AG04449 (cell line): ENCODE measurements at places on chromosomes 1 and 21.

DNA sequence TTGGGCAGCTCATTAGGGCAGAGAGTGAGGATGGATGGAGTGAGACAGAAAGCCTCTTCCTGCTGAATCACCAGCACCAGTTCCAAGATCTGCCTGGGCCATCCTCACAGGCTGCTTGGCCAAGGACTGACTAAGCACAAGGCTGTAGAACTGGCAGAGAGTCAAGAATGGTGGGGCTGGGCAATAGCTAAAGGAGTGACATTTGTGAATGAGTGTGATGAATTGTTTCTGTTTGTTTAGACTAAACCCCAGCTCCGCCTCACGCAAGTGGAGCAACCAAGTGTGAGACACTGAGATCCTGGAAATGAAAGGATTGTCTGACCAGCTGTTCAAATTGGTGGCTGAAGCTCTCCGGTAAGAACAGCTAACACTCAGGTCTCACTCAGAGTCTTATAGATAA is 38.6 kb downstream of the BRINP2 start:
- DNase-seq: peak; percentile 98

DNA sequence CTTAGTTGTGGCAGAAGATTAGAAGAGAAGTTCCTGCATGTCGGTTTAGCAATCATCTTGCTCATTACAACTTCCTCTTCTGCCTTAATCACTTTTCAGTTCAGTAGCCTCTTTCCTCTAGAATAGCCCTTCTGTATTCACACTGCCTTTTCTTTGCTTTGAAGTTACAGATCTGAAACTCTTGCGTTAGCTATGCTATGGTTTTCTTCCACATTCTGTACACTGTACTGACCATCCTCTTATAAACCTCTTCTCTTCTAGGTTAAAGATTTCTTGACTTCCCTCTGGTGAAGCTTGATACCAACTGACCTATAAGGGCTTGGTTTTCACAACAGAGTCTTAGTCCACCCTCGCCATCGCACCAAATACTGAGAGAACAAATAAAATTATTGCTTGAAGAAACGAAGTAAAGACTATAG is 35.0 kb downstream of the C21orf91 start:
- no peak for DNase-seq

DNA sequence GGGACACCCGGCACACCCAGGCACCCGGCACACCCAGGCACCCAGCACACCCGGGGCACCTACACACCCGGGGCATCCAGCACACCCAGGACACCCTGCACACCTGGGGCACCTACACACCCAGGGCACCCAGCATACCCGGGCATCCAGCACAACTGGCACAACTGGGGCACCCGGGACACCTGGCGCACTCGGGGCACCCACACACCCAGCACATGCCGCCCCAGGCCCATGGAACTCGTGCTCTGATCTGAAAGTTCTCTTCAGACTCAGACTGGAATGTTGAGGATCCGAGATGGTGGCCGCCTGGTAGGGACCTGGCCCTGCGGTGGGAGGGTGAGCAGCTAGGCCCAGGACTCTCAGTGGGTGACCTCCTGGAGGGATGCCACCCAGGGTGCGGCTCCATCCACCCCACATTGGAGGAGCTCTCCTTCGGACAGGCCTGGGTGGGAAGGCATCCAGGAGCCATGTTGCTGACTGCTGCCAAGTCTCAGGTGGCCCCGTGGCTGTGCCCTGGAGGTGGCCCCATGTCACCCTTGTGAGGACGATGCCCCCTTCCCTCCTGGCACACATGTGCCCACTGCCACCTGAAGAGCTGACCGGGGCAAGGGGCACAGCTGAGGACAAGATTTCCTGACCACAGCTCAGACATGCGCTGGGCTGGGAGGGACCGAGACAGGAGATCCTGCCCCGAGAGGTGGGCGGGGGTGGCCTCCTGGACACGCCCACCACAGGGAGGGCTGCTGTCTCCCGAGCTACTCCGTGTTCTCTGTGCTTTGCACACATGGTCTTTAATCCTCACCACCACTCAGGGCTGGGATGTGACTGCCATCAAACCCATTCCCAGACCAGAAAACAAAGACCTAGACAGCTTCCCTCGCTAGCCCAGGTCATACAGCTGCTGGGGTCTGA is 37.0 kb downstream of the UBE2G2 start:
- DNase-seq: no peak

GRCh38 chr1:24696756-24697330 is 48.4 kb upstream of the CLIC4 start:
- DNase-seq: no peak

DNA sequence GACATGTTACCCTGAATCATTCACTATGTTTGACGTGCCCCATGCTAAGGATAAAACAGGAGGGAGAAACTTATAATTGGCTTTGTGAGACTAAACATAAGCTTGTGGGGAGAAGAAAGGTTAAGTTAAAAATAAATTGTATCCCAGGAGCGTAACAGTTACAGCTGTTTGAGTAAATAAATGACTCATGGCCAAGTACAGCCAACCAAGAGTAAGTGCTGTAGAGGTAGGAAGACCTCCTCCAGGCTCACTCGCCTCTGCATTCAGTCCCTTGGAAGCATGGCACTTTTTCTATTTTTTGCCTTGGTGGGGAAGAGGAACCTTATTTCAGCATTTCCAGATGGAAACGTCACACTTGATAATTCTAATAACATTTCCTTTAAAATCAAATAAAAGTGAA is 116.5 kb downstream of the ZP4 start:
- no peak for DNase-seq

GRCh38 chr1:56295949-56296929 is 283.1 kb downstream of the PLPP3 start:
- no peak for DNase-seq
